ENCODE measurements at places on chromosomes 5 and 9.

DNA sequence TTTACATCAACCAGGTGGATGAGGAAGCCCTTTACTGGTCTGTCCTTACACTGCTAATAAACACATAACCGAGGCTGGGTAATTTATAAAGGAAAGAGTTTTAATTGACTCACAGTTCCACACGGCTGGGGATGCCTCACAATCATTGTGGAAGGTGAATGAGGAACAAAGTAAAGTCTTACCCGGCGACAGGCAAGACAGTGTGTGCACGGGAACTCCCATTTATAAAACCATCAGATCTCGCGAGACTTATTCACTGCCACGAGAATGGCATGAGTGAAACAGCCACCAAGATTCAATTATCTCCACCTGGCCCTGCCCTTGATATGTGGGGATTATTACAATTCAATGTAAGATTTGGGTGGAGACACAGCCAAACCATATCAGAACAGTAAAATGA lies 67.3 kb upstream of the GRAMD2B start:
- DNase-seq = no peak

GRCh38 chr5:126462239-126463014 lies 39.2 kb downstream of the GRAMD2B start:
- no peak for DNase-seq

GRCh38 chr5:65203746-65204145 lies 278.0 kb downstream of the ADAMTS6 start:
- DNase-seq = peak; percentile 98

DNA sequence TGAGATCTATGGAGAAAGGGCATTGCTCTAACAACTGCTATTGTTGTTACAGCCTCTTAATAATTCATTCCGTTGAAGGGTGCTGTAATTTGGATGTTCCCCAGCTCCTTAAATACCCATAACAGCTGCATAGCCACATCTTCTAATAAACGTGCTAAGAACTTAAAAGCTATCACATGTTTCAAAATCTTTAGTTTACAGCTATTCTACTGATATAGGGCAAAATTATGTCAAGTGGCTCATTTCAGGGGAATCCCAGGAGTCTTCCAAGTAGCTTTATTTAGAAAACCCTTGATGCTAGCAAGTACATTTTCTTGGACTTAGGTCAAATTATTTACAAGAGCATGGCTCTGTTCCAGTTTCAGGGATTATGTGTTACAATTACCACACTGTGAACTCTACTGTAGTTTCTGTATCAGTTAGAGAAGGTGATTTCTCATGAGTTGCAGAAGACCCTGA lies 990.4 kb upstream of the ACO1 start:
- peak; percentile 1 for DNase-seq

GRCh38 chr9:99057665-99058625 lies 47.0 kb upstream of the TGFBR1 start:
- DNase-seq = peak; percentile 92

DNA sequence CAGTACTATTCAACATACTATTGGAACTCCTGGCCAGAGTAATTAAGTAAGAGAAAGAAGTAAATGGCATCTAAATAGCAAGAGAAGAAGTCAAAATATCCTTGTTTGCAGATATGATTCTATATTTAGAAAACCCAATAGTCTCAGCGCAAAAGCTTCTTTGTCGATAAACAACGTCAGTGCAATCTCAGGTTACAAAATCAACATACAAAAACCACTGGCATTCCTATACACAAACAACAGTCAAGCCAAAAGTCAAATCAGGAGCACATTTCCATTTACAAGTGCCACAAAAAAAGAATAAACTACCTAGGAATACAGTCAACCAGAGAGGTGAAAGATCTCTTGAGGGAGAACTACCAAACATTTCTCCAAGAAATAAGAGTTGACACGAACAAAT lies 1901.9 kb upstream of the ACO1 start:
- no peak for DNase-seq

DNA sequence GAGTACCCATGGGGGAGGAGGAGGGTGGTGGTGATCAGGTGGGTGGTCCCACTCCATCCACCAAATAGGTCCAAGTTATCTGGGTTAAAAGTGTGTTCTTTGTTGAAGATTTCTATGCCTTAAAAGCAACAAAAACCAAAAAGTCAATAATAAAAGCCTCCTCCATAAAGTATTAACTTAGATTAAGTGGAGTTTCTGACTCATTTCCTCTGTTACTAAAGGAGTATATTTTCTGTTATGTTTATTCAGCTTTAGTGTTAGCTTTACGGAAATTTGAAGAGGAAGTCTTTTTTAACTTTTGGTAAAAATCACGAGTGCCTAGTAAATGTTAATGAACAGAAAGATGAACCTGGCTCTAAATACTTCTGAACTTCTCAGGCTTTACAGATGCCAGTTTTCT lies 17.8 kb downstream of the FBXO38 start:
- peak; percentile 3 for DNase-seq

- DNase-seq = no peak
Measured at GRCh38 chr9:34588671-34589635, 571 bp downstream of the CNTFR start.

DNA sequence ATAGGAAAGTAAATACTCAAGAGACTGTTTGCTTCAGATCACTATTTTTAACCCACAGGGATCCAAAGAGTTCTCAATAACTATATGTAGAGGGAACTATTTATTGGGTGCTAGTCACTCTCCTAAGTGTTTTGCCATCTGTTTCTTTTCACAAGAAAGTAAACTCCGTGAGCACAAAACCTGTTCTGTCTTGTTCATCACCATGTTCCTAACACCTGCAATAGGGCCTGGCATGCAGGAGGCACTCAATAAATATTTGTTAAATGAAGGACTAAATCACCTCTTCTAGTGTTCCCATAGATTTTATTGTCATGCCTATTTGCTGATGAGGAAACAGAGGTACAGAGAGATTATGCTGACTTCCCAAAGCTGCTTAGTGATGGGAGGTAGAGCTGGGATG lies 118.2 kb downstream of the VCAN start:
- no peak for DNase-seq

DNA sequence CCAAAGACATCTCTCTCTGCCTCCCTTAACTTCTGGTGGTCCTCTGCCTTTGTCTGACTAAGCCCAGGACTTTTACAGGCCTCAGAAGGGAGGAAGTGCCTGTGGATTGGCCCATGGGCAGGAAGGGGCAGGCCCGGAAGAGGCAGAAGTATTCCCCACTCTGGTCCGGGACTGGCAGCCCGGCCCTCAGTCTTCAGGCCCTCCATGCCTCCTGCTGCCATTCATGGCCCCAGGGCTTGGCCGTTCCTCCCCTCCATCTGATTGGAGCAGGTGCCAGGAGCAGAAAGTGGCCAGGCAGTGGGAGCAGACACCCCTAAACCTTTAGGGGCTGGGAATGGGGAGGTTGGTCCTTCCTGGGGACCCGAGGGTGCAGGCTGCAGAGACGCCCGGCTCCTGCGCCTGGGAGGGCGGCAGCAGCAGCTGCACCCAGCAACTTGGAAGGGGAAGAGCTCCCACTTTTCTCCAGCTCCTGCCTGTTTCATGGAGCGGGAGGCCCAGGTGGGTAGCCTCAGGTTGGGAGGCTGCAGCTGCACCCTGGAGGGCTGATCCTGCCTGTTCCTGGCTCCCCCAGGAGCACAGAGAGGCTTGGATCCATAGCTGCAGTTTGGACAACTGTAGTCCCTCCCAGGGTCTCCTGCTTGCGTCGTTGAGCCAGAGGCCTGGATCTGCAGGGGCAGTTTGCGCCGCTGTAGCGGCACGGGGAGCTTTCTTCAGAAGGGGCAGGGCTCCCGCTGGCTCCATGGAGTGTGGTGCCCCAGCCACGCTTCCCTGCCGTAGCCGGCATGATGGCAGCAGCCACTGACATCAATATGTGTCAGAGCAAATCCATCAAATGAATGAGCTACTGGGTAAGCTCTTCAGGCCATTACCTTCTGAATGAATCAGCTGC lies 661.5 kb upstream of the NUDT12 start:
- DNase-seq = no peak

DNA sequence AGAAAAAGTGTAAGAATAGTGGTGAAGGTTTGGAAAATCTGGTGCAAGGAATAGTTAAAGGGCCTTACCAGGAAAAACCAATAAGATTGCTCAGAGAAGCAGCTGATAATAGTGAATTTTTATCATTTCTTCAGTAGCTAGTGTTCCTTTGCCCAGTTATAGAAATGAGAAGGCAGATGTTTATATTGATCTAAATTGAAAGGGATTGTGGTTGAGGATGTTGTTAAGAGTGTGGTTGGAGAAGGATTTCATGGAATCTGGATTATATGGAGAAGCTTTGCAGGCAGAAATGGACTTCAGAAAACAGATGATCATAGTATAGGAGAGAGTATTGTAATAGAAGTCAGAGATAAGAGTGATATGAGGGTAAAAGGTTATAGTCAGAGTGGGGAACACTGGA lies 102.6 kb downstream of the XRCC4 start:
- peak; percentile 35 for DNase-seq

DNA sequence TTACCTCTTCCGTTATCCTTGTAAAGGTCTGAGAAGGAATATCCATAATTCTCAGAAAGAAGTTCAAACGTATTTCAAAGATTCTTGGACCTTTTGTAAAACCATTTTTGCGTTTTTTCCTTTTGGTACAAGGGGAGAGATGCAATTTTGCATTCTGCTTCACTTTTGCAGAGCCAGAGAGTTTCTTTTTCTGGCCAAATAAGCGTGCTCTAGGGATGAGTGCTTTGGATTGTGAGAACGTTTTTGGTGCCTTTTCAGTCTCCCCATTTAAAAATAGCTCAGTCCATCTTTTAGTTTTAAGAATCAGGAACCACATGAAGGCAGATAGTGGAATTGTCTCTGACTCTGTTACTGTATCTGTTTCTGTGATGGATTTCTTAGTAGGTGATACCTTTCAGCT lies 1.5 kb downstream of the ARHGAP26 start:
- DNase-seq = no peak

DNA sequence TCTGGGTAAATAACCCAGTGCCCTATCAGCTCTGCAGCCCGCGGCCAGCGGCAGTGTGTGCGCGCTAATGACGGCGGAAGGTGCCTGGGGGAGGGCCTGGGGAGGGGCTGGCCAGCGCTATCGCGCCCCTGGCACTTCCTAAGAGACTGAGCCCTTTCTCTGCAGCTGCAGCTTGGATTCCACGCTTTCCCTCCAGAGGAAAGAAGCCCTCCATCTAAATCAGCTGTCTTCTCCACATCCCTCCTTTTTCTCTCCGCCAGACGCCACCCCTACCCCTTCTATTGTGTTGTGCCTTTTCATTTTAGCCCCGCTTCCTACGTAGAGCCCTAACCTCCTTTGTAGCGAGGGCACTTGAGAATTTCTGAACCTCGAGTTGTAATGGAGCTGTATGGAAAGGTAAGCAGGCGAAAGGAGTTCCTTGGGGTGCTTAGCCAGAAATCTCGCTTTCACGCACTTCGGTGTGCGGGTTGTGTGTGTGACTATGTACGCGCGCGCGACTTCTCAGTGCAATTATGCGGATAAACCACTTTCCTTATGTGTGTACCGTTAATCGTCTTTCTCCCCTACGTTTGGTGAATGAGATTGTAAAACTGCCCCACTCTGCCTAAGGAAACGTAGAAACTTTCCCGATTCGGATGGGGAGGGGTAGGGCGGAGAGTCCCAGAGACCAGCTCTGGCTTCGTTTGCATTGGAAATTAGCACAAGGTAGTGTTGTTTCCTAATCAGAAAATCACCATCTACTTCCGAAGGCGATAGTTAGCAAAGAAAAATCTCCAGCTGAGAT lies 664 bp upstream of the RAB3C start:
- DNase-seq = no peak

GRCh38 chr5:69033690-69034089 lies 60.1 kb upstream of the SLC30A5 start:
- DNase-seq = no peak

- no peak for DNase-seq
Measured at GRCh38 chr5:79843450-79844388, 147.3 kb downstream of the MTX3 start.

DNA sequence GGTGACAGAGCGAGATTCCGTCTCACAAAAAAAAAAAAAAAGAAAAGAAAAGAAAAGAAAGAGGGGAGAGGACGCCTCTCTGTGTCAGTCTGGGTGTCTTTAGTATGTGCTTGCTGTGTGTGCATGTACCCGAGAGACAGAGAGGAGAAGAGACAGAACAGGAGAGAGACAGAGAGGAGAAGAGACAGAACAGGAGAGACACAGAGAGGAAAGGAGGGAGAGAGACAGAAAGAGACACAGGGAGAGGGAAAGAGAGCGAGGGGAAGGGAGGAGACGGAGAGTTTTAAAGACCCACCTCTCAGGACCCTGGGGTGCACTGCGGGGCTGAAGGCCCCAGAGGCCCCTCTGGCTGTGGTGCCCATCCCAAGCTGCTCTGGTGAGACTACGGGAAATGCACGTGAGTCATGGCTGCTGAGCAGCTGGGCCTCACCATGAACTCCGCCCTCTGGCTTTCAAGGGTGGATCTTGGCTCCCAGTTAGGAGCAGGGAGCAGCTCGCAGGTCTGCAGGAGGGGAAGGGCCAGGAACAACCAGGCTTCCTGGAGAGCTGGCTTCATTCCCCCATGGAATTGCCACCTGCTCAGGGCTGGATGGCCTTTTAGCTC lies 7.9 kb downstream of the SLC6A3 start:
- peak; percentile 20 for DNase-seq

DNA sequence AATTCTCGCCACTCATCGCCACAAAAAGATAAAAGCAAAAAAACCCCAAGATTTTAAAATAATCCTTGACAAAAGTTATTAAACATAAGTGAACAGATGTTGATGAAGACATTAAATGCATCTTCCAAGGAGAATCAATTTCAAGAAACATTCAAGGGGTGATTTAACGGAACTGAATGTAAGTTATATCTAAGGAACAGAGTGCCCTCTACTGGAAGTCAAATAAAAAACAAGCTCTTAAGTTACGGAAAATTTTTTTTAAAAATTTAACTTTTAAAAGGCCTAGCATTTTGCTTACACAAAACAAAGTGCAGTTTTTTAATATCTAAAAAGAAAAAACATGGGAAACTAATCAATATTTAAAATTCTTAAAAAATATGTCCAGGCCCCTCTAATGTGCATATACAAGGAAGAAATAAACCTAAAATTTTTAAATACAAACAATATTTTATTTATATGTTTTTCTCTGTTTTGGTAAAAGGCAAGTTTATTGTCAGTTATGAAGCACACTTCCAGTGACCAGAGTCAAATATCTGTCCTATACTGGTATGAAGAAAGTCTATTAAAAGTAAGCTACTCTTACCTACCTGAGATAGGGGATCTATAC lies 28.0 kb downstream of the TEX10 start:
- peak; percentile 48 for DNase-seq

- no peak for DNase-seq
Measured at GRCh38 chr9:117546894-117547678, 132.2 kb upstream of the ASTN2 start.

- DNase-seq = peak; percentile 56
Measured at GRCh38 chr5:15105799-15106393, 234.3 kb upstream of the ANKH start.

GRCh38 chr5:122030251-122030650 lies 47.8 kb downstream of the LOX start:
- DNase-seq = no peak

DNA sequence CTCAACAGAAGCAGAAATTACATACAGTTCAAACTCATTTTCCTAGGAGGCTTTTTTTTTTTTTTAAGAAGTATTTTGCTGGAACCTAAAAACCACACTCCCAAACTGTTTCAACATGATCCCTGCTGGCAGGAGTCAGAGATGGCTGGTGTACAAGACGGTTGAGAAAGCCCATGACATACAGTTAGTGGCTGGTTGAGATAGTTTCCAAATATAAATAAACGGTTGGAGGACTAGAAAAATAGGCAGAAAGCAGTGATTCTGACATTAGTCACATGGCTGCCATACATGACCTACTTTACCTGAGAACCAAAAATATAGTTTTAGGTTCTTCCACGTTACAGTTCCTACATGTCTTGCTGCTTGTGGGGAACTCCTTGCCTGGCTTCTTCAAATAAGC lies 31.7 kb upstream of the BASP1 start:
- peak; percentile 93 for DNase-seq

Data from fibroblast of skin of right biceps (primary cell).